ENCODE measurements at places on chromosomes 3 and 15.

GRCh38 chr3:157294491-157294890 lies 134.5 kb upstream of the CCNL1 start:
- no peak for DNase-seq

- DNase-seq, result no peak
Measured at GRCh38 chr3:159829539-159830227, 159.0 kb upstream of the IL12A start.

- DNase-seq, result no peak
Measured at GRCh38 chr3:69370156-69370883, 15.6 kb downstream of the FRMD4B start.

DNA sequence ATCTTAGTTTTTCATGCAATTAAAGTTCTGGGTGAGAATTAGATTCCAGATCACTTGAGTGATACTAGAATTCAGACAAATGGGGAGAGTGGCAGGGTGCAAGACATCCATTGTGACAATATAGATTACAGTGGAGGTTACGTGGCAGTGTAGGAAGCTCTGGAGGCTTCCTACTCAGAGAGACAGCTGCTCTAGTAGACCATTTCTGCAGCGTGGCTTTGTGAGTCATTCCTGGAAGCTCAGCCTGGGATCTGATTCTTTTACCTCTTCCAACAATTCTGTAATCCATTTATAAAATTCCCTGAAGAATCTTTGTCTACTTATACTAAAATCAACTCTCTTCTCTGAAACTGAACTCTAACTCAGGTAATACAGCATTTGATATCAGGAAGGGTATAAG lies 90.4 kb upstream of the ASB14 start:
- DNase-seq, result no peak

- no peak for DNase-seq
Measured at GRCh38 chr3:36220173-36220572, 160.1 kb upstream of the STAC start.

DNA sequence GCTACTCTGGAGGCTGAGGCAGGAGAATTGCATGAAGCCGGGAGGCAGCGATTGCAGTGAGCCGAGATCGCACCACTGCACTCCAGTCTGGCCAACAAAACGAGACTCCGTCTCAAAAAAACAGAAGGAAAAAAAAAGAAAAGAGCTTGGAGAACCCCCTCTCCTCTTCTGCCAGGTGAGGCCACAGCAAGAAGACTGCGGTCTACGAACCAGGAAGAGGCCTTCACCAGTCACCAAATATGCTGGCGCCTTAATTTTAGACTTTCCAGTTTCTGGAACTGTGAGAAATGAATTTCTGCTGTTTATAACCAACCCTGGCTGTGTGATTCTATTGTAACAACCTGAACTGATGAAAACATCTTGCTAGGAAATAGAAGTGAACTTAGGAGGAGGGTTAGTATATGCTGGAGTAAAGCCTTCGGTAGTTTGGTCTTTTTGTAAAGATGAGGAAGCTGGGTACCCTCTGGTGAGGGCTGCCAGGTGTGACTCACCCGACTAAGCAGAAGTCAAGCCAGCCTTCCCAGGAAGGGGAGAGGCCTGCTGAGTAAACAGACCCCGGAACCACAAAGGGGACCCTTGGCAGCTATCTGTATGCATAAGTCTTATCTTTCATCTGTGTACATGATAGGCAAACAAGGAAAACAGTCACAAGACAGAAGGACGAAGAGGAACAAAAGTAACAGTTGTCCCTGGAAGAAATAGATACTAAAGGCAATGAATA lies 78.7 kb downstream of the KLF13 start:
- no peak for DNase-seq

DNA sequence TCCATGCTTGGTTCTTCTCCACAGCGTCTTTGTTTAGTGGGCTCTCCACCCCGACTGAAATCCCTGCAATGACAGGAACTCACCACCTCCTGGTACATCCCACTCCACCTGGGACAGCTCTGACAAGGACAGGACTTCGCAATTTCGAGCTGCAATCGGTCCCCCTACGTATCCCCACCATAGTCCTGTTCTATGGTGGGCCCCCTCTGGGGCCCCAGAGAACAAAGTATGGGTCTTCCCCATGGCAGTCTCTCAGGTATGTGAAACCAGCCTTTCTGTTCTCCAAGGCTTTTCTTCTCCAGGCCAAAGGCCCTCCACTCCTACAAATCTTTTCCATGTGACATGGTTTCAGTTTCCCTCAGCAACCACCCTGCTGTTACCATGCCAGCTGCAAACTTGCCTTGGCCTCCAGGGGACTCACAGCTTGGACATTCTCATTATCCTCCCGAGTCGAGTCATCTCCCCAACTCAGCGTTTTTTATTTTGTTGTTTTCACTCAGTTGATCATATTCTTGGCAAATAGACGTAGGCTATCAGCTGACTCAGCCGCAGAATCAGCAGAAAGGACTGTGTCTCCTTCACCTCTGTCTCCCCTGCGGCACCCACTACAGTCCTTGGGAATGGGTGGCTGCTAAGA lies 233.3 kb downstream of the OPA1 start:
- peak; percentile 57 for DNase-seq
